Activated T-cell treated with anti-CD3 and anti-CD28 coated beads, Interleukin-2, amount 50 U/mL, for 24 hours (primary cell): ENCODE measurements at places on chromosomes 1 and 21.

DNA sequence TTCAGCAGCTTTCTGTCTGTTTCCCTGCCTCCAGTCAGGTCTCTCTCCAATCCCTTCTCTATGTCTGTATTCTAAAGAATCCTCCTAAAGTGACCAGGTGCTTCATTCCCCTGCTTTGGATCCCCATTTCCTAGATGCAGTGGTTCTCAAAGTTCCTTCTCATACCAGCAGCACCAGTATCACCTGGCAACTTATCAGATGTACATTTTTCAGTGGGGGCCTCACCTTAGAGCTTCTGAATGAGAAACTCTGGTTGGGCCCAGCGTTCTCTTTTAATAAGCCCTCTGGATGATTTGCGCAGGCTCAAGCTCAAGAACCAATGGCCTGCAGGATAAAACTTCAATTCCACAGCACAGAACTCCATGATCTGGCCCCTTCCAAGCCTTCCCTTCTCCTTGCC is 25.4 kb upstream of the ARTN start:
- DNase-seq = no peak
- no peak overlapping the region for H3K27ac ChIP-seq
- H3K4me3 ChIP-seq = no peak overlapping the region
- H3K4me1 ChIP-seq = no peaks in the 10 kb centered on the region

- DNase-seq = peak; percentile 51
- H3K4me3 ChIP-seq = peak overlapping the region; percentile 97
- peaks cover 54% of the 10 kb centered on the region for H3K36me3 ChIP-seq
- H3K27me3 ChIP-seq = no peaks in the 10 kb centered on the region
Measured at GRCh38 chr1:26827106-26827604, 667 bp downstream of the ZDHHC18 start.

DNA sequence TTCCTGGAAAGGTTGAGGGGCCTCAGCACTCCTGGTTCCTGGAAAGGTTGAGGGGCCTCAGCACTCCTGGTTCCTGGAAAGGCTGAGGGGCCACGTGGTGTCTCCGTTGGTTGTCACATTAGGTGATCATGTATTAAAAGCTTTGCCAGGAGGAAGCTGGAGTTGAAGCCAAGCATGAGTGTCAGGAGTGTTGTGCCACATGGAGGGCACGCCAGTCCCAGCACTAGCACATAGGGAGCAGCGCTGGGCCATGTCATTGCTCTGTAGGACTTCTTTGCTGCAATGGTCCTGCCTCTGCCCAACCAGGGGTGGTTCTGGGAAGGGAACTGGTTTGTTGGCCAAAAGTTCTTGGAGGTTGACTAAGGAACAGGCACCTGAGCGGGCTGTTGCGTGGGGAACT is 13.3 kb downstream of the ATP5PO start:
- DNase-seq = no peak
- no peaks in the 10 kb centered on the region for H3K27me3 ChIP-seq
- no peak overlapping the region for H3K4me3 ChIP-seq
- H3K4me1 ChIP-seq = peaks cover 4% of the 10 kb centered on the region
- peaks cover 73% of the 10 kb centered on the region for H3K36me3 ChIP-seq

DNA sequence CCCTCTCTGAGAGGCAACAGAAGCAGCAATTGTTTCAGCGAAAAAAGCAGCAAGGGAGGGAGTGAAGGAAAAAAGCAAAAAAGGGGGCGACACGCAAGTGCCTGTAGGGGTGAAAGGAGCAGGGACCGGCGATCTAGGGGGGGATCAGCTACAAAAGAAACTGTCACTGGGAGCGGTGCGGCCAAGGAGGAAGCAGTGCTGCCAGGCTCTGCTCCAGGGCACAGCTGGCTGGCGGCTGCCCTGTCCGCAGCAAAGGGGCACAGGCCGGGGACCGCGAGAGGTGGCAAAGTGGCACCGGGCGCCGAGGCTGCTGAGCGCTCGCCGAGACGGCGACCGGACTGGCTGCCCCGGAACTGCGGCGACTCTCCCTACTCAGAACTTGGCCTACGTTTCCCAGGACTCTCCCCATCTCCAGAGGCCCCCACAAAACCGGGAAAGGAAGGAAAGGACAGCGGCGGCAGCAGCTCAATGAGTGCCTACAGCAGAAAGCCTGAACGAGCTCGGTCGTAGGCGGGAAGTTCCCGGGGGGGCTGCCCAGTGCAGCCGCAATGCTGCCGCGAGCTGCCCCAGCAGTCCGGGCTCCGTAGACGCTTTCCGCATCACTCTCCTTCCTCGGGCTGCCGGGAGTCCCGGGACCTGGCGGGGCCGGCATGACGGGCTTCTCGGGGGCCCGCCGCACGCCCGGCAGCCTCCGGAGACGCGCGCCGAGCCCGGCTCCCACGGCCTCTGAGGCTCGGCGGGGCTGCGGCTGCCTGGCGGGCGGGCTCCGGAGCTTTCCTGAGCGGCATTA is 1.0 kb upstream of the CDKN2C start:
- peak overlapping the region; percentile 86 for H3K4me3 ChIP-seq
- DNase-seq = peak; percentile 71
- peak overlapping the region; percentile 95 for H3K27ac ChIP-seq
- H3K36me3 ChIP-seq = peaks cover 11% of the 10 kb centered on the region

DNA sequence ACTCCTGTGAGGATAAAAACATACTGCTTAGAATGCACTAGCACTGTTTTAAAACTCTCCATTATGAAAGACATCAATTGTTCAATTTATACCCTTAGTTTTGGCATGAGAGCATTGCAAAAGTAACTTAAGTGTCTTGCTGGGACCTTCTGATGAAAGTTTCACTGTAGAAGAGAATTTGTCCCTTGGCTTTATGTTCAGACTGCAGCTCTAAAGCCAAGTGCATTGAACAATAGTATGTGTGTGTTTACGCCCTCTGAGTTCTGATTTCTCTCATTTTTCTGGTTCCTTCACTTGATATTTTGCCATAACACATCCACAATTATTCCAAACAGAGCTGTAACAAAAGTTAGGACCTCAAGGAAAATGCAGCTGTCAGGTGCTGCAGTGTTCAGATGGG is 474.6 kb downstream of the DISC1 start:
- no peak for DNase-seq
- no peaks in the 10 kb centered on the region for H3K4me1 ChIP-seq
- no peak overlapping the region for H3K4me3 ChIP-seq
- peaks cover 17% of the 10 kb centered on the region for H3K27me3 ChIP-seq
- H3K36me3 ChIP-seq = no peaks in the 10 kb centered on the region

DNA sequence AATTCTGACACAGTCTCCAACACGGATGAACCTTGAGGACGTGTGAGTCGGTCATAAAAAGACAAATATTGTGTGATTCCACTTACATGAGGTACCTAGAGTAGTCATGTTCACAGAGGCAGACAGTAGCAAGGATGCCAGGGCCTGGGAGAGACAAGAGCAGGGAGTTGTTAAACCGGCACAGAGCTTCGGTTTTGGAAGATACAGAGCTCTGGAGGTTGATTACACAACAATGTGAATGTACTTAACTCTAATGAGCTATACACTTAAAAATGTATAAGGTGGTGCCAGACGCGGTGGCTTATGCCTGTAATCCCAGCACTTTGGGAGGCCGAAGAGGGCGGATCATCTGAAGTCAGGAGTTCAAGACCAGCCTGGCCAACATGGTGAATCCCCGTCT is 37.8 kb upstream of the NEK2 start:
- DNase-seq = no peak
- H3K4me3 ChIP-seq = no peak overlapping the region
- no peaks in the 10 kb centered on the region for H3K27me3 ChIP-seq
- no peak overlapping the region for H3K27ac ChIP-seq
- no peaks in the 10 kb centered on the region for H3K36me3 ChIP-seq

- H3K4me3 ChIP-seq = no peak overlapping the region
- H3K27me3 ChIP-seq = no peaks in the 10 kb centered on the region
- H3K36me3 ChIP-seq = no peaks in the 10 kb centered on the region
- peaks cover 46% of the 10 kb centered on the region for H3K4me1 ChIP-seq
Measured at GRCh38 chr1:108593448-108593847, 33.5 kb downstream of the EEIG2 start.

DNA sequence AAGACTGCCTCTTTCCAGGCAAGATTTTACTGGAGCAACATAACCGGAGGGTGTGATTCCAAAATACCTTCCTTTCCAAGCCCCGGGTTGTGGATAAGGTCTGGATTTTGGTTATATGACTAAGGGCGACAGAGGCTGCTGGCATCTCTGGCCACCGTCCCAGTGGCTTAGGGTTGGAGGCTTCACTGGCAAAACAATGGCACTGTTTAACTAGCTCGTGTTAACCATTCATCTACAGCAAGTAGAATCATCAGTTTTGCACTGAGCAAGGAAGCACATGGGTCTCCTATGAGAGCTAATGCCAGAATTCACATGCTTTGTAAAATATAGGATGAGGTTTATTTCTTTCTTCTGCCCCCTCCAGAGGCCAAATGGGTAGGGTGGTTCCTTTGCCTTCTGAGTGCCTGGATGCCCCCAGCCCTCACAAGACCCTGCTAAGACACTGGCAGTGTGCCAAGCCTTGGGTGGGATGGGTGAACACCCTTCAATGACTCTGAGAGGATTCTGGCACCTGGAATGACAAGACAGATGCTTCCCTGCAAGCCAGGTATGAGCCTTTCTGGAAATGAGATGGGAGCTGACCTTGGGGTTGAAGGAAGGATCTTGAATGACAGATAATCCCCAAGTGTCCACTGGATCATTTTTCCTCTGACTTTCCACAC is 36.8 kb downstream of the DHCR24 start:
- no peak for DNase-seq
- no peak overlapping the region for H3K4me3 ChIP-seq
- peaks cover 74% of the 10 kb centered on the region for H3K36me3 ChIP-seq
- no peaks in the 10 kb centered on the region for H3K27me3 ChIP-seq
- H3K27ac ChIP-seq = no peak overlapping the region
- H3K4me1 ChIP-seq = no peaks in the 10 kb centered on the region

DNA sequence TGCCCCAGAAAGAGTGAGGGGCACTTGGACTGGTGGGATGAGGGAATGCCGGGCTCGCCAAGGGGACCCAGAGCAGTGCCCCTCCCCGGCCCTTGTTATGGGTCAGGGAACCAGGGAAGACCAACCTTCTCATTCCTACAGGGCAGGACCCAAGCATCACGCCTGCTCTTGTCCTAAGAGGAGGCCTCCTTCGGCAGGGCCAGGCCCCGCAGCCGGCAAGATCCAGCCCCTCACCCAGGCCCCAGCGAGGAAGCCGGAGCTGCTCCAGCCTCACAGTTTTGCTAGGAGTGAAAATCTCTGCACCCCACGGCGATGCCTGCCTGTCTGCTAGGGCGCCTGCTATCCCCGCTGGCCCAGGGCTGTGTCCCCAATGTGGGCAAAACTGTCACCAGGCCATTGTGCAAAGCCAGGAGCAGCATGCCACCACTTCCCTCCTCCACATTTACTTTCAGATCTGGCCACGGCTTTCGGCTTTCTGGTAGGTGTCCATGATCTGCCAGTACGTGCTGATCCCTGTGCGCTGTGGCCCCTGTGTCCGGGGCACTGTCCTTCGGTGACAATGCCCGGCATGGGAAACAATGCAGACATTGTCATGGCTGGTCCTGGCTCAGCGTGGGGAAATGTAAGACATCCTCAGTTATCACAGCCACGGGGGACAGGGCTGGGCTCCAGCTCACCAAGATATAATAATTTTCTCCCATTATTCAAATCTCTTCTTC is 9.6 kb downstream of the ACTRT2 start:
- peaks cover 19% of the 10 kb centered on the region for H3K4me1 ChIP-seq
- no peak overlapping the region for H3K27ac ChIP-seq
- no peak overlapping the region for H3K4me3 ChIP-seq
- no peaks in the 10 kb centered on the region for H3K27me3 ChIP-seq

- H3K4me1 ChIP-seq = no peaks in the 10 kb centered on the region
- DNase-seq = no peak
- no peak overlapping the region for H3K4me3 ChIP-seq
- H3K27ac ChIP-seq = no peak overlapping the region
- H3K27me3 ChIP-seq = peaks cover 4% of the 10 kb centered on the region
- no peaks in the 10 kb centered on the region for H3K36me3 ChIP-seq
Measured at GRCh38 chr1:47813970-47814369, 183.2 kb downstream of the TRABD2B start.
